ENCODE measurements at places on chromosomes 4 and X.

- DNase-seq: no peak
Observed at GRCh38 chr4:15392053-15392805, 35.6 kb upstream of the C1QTNF7 start.

DNA sequence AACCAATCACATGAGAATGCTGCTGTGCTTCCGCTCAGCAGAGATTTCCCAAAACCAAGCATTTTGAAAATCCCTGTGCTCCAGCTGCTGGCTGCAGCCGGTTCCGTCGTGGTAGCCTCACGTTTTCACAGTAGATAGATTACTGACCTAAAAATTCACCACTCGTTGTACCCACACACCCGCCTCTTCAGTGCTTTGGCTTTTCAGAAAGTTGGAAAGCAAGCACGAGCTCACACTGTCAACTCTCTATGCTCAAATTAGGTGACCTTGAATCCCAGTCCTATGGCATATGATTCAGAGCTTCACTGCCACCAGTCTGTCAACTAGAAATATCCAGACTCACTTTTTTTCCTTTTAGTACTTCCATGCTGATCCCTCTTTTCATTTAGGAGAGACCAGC is 168.9 kb downstream of the DCTD start:
- no peak for DNase-seq

DNA sequence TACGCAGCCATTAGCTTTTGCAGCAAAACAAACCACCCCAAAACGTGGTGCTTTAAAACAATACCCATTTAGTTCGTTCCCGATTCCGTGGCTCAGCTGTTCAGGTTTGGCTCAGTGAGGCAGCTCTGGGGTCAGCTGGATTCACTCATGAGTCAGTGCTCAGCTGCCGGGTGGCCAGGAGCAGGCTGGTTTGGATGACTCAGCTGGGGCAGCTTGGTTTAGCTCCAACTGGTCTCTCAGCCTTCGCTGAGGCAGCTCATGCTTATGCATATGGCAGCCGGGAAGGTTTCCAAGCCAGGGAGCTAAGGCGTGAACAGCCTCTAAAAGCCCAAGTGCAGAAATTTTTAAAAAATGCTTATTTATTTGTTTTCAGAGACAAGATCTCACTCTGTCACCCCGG is 13.3 kb upstream of the CD99 start:
- DNase-seq: peak; percentile 78

DNA sequence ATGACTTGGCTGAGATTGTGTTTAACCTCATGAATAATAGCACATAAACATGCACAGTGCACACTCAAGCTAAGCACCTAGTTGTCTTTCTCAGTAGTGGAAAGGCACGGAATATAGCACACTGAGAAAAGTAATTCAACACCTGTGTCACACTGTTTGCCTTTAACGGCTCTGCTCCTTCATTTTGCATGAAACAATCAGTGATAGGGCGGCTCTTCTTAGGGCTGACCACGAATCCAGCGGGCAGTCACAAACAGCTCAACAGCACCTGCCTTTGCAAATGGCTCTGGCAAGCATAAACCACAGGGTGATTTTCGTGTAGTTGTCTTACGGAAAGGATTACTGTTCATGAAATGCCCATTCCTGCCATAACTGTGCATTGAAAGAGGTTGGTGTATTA is 954.0 kb upstream of the TENM3 start:
- DNase-seq: no peak

DNA sequence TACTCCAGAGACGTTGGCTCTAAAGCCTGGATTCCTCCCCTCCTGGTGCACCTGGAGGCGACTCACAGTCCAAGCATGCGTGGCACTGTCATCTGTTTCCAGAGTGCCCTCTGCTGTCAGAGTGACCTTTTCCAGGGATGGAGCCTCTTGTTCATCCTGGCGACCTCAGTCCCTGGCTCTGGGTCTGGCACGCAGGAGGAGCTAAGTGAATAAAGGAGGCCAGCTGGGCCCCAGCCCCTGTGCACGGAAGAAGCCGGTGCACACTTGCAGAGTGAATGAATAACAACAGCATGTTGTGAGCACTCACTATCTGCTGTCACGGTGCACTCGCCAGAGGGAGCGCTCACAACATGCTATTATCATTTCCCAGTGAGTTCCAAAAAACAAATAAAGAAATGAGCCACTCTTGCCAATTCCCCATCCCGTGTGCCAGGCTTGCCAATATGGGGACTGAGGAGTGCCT is 27.8 kb upstream of the PSAPL1 start:
- peak; percentile 71 for DNase-seq

DNA sequence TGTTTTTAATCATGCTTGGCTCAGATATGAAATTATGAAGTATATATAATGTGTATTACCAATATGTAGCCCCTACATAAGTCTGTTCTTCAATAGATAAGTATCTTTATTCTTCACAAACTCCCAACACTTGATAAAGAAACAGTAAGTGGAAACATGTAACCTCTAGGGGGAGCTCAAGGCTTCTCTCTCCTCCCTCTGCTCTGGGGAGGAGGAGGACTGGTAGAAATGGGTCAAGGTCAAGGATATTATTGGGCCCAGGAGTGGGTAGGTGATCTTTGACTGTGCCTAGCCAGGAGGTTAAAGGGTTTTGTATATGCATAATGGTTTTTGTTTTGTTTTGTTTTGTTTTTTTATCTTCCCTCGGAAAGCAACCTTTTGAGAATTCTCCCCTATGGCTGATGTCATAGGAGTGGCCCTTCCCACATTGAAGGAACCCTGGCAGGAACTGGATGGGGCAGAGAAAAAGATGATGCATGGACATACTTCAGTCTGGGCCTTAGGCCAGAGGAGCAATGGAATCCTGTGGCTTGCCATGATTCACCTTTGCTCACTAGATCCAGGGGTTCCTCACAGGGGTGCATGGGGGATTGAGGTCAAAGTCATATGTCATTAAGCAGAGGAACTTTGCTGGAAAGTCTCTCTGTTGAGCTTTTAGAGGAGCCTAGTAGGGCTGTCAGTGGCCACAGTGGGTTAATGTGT is 460.3 kb downstream of the MID1IP1 start:
- DNase-seq: peak; percentile 30

DNA sequence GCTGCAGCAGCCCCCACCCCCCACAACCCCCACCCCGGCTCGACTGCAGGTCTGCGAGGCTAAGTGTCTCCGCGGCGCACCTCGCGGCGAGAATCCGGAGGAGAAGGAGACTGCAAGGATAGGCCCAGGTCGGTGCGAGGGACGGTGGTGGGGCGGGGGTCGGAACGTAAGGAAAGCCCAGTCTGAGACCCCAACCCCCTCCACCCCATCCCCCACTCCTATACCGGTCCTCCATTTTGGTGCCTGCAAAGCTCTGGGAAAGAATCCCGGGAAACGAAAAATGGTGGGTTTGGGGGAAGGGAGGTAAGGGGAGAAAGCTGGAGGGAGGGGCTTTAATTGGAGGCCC is 614 bp downstream of the BEX3 start:
- peak; percentile 78 for DNase-seq

GRCh38 chr4:105622269-105622668 is 69.8 kb downstream of the ARHGEF38 start:
- DNase-seq: peak; percentile 42

- DNase-seq: peak; percentile 80
Observed at GRCh38 chr4:119748853-119749252, 120.2 kb upstream of the PDE5A start.

DNA sequence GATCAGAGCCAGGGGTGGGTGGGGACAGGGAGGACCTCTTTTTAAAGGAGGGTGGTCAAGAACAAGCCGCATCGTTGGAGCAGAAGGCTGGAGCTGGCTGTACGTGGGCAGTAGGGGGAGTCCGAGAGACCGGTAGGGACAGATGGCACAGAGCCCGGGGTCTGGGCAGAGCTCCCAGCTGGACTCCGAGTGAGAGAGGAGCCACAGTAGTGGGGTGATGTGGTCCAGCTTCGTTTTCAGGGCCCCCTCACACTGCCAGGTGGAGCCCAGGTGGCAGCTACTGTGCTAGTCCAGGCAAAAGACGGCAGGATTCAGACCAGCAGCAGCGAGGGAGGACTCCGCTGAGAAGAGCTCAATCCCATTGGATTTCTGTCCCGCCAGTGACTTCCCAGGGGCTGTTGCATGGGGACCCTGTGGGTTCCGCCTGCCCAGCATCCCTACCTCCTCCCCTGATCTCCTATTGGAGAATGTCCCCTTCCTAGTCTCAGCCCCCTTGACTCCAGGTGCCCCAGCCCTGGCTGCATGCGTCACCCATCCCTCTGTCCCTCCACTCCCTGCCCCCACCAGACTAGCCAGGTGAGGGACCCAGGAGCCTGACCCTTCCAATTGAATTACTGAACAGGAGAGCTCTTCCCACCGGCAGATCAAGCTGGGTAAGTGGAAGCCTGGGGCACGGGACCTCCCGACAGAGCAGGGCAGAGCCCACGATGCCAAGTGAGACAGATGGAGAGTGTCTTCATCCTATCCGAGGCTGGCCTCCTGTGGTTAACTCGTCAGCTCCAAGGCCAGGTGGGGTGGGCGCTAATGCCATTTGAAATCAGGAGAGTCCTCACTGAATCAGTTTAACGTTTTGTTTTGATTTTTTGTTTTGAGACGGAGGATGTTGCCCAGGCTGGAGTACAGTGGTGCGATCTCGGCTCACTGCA is 2.9 kb downstream of the ARHGAP4 start:
- DNase-seq: peak; percentile 72

DNA sequence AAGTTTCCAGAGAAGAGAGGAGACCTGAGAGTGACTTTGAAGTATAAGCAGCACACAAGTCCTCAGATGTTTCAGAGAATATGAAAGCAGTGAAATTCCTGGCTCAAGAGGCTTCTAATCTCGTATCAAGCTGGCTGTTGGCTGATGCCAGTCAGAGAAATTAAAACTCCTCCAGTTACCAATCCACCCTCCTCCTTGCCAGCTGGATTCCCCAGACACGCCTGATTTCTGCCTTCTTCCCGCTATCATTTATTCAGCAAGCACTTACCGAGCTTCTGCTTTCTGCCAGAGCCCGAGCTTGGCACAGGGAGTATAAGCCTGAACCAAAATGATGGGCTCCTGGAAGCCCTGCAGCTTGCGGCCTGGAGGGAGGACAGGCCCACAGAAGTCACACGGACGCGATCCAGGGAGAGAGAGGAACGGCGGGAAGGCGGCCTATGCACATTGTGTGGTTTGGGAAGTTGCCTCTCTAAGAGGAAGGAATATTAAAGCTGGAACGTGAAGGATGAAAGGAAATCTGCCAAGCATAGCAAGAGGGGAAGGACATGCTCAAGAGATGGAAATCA is 102.4 kb upstream of the TBL1X start:
- no peak for DNase-seq

DNA sequence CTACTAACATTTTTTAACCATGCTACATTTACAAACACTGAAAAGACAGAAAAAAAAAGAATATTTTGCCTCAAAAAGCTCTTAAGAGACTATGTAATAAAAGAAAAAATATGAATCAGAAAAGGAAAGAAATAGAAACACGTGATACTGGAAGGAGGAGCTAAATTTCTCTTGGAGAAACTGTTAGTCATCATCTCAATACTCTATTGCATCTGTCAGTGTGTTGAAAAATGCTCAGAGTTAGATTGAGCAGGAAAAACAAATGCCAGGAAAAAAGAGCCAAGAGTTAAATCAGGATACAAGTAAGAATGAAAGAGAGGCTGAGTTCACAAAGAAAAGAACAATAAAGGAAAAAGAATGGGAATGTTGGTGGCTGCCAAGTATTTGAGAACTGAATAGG is 2.6 kb downstream of the RAB28 start:
- DNase-seq: peak; percentile 16

DNA sequence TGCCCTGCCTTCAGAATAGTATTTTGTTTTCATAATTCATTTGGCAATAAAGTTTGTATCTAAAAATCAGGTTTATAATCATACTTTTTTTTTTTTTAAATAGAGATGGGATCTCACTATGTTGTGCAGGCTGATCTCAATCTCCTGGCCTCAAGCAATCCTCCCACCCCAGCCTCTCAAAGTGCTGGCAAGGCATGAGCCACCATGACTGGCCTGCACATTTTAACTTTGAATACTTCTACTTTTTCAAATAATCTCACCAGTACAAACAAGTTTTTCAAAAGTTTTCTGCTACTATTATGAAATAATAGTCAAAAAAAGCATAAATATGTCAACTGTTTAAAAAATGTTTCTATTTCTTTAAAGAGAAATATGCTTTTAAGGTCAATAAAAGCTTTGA is 69.6 kb upstream of the GPR34 start:
- DNase-seq: no peak

DNA sequence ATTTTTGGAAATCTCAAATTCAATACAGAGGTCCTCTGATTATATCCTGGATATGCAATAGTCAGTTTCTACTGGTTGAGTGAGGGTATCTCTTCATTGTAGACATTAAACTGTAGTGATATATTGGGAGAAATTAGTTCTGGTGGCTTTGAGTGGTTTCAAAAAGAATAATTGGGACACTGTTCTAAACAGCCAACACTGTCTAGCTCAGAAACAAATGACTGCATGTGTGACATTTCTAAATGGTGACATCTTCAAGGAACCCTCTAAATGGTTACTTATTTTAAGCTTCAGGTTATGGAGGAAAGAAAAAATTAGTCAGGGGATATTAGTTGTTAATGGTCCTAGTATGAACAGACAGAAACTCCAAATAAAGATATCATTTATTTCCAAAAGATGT is 186.2 kb downstream of the LARP7 start:
- peak; percentile 51 for DNase-seq

- DNase-seq: no peak
Observed at GRCh38 chrX:109880629-109881028, 122.3 kb upstream of the TMEM164 start.

DNA sequence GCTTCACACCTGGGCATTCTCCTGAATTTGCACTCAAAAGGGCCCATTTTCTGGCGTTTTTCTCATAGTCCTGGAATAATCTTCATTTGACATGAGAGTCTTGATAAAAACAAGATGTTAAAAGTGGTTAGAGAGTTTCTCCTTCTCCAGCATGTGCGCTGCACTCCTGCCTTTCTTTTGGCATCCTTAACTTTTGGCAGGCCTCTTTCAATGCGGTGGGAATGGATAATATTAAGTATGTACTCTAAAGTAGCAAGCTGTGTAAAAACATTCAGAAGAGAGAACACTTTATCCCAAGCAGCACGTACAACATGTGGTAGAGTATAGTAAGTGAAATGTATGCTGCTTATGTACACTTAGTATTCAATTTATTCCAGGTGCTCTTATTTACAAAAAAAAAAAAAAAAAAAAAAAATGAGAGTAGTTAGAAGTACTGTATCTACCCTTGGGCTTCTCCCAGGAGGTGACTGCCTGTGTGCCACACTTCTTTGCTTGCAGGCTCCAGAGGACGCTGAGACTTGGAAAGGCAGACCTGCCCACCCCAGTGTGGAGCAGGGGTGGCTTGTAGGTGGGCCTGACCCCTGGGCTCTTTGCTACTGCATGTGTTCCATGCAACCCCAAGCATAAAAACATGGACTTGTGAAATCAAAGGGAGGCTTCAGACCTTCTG is 3.9 kb downstream of the FGF2 start:
- peak; percentile 96 for DNase-seq

- no peak for DNase-seq
Observed at GRCh38 chr4:177285953-177286352, 23.7 kb upstream of the NEIL3 start.

DNA sequence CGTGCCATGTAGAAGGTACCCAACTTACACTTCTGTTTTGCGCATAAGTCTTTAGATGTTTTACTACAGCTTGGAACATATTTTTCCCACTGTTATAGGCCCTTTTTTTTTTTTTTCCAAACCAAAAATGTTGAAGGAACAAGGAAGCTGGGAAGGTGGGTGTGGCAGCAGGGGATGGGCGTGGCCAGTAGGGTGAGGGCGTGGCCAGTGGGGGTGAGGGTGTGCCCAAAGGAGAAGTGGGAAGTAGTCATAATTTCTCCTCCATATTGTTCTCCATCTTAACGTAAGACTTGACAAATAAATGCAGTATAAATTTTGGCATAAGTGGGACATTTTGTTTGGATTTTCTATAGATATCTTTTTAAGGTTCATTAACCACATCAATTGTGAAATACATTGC is 30.4 kb downstream of the CLDN22 start:
- no peak for DNase-seq

- DNase-seq: no peak
Observed at GRCh38 chr4:180219080-180219479, 2024.1 kb upstream of the TENM3 start.
